ENCODE measurements at places on chromosomes 1 and 21.

GRCh38 chr1:9371391-9371935 lies 78.8 kb downstream of the SPSB1 start:
- DNase-seq, result no peak

DNA sequence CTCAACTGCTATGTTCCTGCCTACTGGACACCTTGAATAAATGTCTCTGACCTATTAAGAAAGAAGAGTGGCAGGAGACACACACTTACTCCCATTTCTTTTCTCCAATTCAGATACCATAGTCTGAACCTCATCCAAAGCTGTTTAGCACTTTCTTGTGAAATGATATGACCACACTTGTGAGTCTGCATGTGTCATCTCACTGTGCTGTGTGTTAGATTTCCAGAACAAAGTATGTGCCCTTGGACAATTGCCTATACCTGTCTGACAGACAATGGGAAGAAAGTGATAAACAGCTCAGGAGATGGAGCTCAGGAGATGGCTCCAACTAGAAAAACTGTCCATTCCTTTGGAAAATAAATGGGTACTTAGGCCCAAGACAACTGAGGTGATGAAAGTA lies 48.4 kb downstream of the USP48 start:
- DNase-seq, result no peak

- DNase-seq, result no peak
These were observed 423.4 kb upstream of the CHRM3 start for GRCh38 chr1:238962941-238963340.

DNA sequence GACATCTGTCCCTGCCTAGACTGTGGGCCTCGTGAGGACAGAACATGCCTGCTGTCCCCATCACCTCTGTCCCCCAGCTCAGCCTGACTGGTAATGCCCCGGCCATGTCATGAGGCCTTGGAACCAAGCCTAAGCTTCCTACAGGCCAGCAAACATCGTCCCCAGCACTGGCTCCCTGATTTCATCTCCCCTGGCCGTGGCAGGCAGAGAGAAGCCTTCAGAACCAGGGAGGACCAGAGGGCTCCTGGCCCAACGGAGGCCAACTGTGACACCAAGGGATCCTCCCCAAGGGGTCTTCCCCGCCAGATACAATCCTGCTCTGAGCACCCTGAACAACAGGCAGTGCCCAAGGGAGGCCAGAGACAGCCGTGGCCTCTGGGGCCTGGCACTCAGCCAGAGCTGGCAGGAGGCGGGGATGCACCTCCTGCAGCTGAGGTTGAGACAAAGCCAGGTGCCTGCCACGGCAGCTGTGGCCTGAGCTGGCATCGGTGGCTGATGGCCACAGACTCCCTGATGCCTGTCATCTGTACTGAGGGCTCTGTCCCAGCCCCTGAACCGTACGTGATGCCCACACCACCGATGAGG lies 9.9 kb upstream of the NPHP4 start:
- no peak for DNase-seq

DNA sequence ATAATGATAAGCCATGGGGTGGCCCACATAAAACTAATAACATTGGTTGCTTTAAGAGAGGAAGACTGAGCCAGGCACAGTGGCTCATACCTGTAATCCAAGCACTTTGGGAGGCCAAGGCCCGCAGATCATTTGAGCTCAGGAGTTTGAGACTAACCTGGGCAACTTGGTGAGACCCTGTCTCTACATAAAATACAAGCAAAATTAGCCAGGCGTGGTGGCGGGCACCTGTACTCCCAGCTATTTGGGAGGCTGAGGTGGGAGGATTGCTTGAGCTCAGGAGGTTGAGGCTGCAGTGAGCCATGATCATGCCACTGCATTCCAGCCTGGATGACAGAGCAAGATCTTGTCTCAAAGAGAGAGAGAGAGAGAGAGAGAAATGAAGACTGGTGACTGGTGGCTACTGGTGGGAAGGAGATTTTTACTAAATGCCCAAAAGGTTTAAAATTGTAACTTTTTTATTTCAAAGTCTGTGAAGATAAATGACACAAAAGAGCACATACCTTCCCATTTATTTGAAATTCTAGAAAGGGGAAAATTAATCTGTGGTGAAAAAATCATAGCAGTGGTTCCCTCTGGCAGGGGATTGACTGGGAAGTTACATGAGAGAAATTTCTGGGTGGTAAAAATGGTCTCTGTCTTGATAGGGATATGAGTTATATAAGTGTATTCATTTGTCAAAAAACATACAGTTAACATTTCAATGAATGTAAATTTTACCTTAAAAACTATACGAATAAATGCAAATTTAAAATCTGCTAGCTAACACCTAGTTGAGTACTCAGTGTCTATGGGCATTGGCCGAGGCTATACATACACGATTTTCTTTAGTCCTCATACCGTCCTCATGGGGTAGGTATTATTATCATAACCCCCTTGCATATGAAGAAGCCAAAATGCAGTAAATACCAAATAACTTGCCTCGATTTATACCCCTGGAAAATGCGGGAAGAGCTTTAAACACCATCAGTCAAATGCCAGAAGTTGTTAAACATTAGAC lies 2.2 kb upstream of the NBPF1 start:
- DNase-seq, result no peak

DNA sequence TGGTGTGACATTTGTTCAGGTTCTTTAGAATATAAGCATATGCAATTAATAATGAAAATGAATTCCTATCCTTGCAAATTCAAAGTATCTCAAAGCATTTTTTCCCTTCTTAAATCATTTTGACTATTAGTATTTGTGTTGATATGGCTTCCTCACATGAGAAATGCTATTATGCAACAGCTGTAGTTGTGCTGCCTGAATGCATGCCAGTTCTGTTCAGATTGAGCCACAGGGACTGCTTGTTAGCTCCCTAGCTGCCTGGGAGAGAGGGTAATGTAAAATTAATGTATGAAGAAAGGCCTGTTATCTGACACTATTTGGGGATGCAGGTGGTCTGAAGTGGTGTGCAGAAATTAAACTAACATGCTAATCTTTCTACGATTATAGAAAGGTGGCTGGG lies 45.5 kb downstream of the CACHD1 start:
- DNase-seq, result no peak

DNA sequence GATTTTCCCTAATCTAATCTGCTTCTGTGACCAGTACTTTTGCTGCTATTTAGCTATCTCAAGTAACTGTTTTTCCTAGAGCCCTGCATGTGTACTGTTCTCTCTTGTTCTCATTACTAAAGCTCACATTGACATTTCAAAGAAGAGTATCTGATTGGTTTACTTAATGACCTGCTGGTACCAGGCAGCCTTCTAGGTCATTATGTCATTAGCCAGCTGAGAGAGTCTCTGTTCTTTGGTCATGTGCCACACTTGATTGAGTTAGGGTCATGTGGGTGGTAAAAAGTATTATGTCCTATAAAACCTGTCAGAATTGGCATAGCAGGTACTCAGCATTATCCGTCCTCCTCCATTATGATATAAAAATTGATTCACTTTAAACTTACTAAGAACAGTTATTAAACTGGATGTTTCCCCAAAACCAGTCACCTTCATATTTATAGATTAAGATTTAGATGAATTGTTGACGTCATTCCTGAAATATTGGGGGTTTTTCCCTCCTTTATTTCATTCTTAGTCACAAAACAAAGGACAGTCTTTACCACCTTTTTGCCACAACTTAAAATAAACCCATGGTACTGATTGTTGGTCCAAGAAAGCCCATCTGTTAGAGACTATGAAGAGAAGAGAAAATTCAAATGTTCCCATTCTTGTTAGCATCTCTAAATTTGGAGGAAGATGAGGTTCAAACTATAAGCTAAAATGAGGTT lies 22.2 kb downstream of the FNDC5 start:
- DNase-seq, result no peak

GRCh38 chr1:107175102-107175909 lies 34.5 kb downstream of the NTNG1 start:
- no peak for DNase-seq

Measured in SIG-M5 (cell line).